ENCODE measurements at places on chromosomes 1 and 21.

GRCh38 chr1:50603274-50604271, 180.3 kb upstream of the DMRTA2 start:
- DNase-seq = no peak

- DNase-seq = no peak
These were observed 810 bp downstream of the SLC19A1 start for GRCh38 chr21:45541221-45542039.

DNA sequence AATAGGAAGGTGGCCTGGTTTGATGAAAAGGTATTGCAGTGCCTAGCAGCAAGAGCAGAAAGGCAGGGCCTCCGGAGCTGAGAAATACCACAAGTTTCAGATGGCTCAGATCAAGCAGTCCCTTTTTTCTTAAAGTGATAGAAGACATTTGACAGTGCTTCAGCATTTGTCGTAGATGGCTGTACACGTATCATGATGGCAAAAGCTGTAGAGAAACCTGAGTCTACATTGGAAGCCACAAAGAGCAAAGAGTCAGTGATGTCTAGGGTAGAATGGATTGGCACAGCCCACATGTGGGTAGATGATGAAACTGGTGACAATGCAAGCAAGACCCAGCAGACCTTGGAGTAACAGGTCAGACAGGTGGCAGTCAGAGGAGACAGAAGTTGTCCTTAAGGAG, 101.3 kb upstream of the ARTN start:
- DNase-seq = no peak

DNA sequence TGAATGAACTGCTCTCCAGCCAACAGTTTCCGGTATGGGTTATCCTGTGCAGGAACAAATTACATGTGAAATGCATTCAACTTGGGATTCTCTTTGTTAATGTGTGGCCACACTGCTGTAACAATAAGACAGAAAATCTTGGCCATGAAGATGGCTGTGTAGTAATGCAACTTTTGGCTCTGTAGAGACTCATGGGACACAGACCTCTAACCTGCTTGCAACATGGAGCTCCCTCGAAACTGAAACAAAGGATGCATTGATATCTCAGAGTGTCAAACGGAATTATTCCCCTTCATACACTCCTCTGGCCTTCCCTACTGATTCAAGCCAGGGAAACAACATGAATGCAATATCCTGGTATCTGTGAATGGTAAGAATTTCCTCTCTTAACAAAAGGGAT, 559.3 kb upstream of the ZRANB2 start:
- DNase-seq = no peak

DNA sequence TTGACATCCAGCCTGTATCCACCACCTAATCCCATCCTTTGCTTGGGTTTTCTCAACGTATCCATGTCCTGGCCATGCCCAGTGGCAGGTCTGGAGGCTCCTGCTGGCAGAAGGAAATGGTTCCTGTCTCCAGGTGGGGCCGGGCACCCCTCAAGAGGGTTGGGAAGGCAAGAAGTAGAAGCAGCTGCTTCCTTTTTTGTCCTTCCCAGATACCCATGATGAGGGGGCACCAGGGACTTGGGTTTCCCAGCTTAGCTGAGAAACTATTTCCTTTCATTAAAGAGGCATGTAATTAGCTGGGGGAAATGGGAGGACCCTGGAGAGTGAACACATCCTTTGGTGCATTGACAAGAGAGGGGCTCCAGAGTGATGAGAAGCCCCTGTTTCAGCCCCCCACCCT, 21.1 kb upstream of the SLC45A3 start:
- DNase-seq = no peak

DNA sequence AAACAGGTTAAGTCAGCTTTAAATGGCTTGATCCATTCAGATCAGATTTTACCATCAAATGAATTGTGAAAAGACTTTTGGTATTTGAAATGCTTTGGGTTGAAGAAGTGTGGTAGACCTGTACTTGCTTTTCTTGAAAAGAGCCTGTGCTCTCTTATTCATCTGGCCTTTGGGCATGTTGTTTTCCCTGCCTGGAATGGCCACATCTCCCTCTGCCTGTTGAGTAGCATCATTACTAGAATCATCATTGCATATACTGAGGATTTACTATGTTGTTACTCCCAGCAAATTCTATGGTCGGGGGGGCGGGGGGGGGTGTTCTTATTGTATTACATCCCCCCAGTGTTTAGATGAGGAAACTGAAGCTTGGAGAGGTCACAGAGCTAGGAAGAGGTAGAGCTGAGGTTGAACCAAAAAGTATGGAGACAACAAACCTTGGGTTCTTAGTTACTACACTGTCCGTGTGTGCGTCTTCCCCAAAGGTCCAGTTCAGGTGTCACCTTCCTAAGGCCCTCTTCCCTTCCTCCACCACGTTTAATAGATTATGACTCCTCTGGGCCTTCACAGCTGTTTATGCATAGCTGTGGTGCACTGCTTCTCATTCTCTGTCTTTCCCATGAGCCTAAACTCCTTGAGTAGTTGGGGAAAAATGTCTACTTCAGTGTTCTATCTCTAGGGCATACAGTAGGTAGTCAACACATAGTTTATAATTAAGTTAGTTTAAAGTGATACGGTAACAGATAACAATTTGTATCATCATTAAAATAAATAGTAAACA, 246.4 kb upstream of the HOOK1 start:
- no peak for DNase-seq

DNA sequence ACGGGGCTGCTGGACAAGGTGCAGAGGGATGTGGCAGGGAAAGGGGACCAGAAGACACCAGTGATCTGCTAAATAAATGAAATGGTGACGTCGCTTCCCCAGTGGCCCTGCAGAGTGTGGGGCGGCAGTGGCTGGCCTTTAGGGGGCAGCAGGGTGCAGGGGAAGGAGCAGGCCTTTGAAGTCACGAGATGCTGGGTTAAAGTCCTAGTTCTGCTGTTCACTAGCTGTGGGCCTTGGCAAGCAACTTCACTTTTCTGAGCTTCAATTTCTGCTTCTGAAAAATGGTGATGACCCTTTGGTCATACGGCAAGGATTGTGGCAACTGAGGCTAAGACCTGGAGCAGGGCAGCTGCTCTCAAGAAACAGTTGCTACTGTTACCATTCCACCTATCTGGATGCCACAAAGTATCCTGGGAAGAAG, 9.2 kb upstream of the GALE start:
- DNase-seq = no peak
